ENCODE measurements at places on chromosomes 12 and 14.

GRCh38 chr12:58046271-58046670, 104.9 kb downstream of the ATP23 start:
- DNase-seq = no peak

DNA sequence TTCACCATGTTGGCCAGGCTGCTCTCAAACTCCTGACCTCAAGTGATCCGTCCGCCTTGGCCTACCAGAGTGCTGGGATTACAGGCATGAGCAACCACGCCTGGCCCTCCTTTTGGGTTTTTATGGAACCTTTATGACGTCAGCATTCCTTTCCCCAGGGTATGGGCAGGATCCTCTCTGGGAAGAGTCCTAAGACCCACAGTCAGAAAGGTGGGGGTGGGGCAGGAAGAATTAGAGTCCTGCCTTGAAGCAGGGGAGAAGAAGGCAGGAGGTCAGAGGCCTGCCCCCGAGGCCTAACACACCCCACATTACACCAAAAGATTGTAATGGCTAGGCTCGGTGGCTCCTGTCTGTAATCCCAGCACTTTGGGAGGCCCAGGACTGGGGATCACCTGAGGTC, 30.8 kb upstream of the CDK17 start:
- no peak for DNase-seq

- no peak for DNase-seq
These were observed 230.5 kb downstream of the ETNK1 start for GRCh38 chr12:22855456-22855855.

DNA sequence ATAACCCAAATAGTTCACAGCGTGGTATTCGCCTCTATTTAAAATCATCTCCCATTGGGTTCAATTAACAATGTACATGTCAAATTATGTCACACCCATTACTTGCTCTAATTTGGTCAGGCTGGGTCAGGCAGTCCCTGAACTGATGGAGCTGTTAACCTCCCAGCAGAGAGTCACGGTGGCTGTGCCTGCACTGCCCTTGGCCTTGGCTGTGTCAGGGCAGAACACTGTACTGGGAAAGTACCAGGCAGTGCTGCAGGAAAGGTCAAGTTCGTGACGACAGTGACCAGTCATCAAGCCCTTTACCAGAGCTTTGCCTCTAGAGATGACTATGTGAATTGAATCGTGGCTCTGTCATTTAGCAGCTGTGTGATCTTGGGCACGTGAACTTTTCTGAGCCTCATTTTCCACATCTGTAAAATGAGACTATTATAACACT, 100.0 kb downstream of the ARF6 start:
- no peak for DNase-seq

GRCh38 chr14:53325176-53325806, 172.2 kb upstream of the DDHD1 start:
- no peak for DNase-seq

DNA sequence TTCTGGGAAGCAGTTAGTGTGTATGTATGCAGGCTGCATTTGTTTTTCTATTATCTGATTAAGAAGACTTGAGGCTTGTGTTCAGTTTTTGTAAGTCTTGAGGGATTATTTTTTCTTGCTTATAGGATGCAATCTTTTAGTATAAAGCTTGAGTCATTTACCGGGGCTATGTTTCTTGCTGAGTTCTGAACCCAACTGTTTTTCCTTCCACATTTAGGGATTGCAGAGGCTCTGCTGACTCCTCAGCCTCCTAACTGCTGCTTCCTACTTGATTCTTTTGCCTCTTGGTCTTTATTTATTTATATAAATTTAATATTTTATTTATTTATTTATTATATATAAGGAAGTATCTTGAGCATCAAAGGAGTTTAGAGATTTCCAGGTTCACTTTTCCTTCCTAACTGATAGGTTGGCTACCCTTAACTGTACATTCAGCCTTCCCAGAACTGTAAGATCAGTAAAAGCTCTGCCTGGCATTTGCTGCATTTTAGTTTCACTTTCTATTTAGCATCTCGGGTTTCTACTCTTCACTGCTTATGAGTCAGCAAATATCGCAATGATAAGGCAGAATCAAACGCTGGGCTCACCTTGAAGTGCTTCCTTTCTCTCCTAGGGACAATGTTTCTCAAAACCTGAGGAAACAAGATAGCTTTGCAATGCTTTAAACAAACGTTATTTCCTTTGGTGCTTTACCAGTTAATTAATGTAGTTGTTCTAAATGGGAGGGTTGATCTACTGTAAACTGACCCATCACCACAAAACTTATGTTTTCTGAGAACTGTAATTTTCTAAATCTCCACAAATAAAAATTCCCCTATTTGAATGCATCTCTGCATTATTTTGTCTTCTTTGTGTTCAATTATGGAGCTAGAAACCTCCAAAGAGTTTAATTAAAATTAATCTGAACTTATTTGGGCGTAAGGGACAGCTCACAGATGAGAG, 1183.7 kb upstream of the TMEM132C start:
- no peak for DNase-seq

DNA sequence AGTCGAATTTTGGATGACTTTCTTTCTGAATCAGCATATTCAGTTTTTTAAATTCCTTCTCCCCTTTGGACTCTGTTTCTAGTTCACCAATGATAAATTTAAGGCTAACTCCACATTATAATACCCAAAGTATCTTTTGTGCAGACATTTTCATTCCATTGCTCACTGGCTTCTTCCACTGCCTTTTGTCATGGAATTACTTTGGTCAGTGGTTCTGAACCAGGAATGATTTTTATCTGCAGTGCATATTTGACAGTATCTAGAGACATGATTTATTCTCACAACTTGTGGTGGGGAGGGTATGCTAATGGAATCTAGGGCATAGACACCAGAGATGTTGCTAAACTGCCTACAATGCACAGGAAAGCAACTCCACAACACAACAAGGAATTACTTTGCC, 234.4 kb upstream of the PRKD1 start:
- no peak for DNase-seq

DNA sequence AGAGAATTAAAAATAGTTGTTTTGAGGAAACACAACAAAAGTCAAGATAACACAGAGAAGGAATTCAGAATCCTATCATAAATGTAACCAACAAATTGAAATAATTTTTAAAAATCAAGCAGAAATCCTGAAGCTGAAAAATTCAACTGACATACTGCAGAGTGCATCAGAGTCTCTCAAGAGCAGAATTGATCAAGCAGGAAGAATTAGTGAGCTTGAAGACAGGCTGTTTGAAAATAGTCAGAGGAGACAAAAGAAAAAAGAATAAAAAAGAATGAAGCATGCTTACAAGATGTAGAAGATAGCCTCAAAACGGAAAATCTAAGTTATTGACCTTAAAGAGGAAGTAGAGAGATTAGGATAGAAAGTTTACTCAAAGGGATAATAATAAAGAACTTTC, 65.8 kb upstream of the PPP2R5C start:
- DNase-seq = no peak

DNA sequence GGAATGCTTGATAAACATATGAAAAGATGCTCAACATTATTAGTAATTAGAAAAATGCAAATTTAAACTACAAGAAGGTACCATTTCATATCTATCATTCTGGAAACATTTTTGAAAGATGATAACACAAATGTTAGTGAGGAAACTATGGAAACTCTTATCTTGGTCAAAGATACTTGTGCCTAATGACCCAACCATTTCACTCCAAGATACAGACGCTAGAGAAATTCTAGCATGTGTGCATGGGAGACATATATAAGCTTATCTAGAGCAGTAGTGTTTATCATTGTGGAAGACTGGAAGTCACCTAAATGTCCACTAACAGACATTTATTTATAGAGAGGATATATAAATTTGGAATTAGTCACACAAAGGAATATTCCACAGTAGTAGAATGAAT, 143.1 kb upstream of the HMGA2 start:
- DNase-seq = no peak

GRCh38 chr12:48980389-48980952, 2.3 kb downstream of the WNT1 start:
- no peak for DNase-seq

GRCh38 chr12:131009595-131010395, 56.1 kb downstream of the ADGRD1 start:
- no peak for DNase-seq

GRCh38 chr14:105138551-105139111, 29.9 kb downstream of the JAG2 start:
- no peak for DNase-seq

DNA sequence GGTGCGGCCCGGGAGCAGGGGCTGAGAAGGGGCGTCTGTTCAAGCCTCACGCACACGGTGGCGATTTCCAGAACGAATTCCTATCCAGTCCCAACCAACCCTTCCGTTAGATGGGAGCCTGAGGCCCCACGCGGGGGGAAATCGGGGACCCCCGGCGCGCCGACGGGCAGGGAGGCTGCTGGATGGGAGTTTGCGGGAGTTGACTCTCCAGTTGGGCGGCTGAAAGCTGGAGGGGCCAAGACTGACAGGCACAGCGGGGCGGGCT, 9.8 kb downstream of the EXOC3L4 start:
- no peak for DNase-seq

GRCh38 chr14:50353126-50353525, 41.0 kb downstream of the DMAC2L start:
- DNase-seq = no peak

DNA sequence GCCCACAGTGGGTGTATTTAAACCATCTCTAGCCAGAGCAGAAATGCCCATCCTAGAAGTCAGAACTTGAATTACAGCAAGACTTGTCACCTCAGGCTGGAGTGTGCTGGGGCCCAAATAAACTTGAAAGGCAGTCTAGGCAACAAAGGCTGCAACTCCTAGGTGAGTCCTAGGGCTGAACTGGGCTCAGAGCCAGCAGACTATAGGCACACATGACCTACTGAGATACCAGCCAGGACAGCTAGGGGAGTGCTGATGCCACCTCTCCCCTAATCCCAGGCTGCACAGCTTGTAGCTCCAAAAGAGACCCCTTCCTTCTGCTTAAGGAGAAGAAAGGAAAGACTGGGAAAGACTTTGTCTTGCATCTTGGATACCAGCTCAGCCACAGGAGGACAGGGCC, 106.0 kb downstream of the TXNDC16 start:
- DNase-seq = no peak

DNA sequence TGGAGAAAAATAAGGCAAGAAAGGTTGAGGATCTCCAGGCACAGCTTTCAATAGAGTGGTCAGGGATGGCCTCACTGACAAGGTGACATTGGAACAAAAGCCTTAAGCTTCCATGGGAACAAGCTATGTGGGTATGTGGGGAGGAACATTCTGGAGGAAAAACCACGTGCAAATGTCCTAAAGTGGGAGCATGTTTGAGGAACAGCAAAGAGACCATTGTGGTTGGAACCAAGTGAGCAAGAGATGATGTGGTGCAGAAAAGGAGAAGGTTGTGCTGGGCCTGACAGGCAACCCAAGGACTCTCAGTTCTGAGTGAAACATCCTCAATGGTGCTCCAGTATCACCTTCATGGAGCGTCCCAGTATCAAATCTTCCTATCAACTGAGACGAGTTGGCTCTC, 184.0 kb downstream of the CAND1 start:
- DNase-seq = no peak

- no peak for DNase-seq
These were observed 33.8 kb downstream of the SAMD4A start for GRCh38 chr14:54600717-54601109.

- DNase-seq = no peak
These were observed 25.3 kb downstream of the RHOJ start for GRCh38 chr14:63229330-63230059.

GRCh38 chr12:115095073-115095748, 411.2 kb upstream of the TBX3 start:
- DNase-seq = no peak

DNA sequence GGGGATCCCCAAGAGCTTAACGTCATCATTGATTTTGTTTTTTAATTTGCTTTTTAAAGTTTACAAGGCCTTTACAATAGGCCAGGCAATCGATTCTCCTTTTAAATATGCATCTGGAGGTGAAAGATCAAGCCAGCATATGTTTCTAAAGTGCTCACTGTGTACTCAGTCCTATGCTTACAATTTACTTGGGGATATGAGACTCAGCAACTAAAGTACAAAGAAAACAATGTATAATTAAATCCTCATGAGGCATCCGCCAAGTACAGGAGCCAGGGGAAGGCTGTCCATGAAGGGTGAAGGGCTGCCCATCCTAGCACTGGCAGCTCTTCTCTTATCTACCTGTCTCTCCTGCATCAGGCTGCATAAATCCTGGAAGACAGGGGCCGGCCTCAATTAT, 11.8 kb downstream of the CCDC92 start:
- no peak for DNase-seq

GRCh38 chr12:4448943-4449850, 3.6 kb upstream of the FGF6 start:
- DNase-seq = no peak

DNA sequence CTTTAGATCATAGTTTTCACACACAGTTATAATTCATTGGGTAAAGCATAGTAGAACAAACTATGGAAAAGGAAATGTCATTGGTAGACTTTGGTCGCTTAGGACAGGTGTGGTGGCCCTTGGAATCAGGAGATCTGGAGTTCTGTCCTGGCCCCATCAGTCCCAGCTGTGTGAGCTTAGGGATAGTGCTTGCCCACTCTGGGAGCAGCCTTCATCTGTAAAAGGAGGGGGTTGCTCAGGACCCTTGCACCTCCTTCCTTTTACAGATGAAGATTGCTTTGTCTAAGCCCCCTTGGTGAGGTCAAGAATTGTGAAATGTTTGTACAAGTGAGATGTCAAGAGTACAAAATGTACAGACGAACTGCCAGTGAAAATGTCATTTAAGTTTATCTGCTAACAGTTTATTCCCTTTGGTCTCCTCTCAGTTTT, 93.2 kb downstream of the BORCS5 start:
- DNase-seq = no peak

GRCh38 chr12:109861689-109862314, 18.5 kb downstream of the GLTP start:
- DNase-seq = no peak

DNA sequence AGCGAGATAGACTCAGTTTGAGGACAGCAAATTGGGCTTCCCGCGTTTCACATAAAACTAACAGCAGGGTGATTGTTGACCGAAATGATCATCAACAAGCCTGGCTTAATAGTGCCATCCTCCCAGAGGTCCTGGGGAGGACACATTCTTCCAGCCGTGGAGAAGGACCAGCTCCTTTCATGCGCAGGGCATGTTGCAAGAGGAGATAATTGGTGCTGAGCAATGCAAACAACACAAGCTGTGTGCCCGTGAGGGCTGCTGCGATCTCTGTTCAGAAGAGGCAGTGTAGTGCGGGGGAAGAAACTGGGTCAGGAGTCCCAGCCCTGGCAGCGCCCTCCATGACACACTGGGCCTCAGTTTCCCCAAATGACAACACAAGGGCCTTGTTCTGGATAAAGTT, 54.3 kb downstream of the CCDC85C start:
- no peak for DNase-seq

DNA sequence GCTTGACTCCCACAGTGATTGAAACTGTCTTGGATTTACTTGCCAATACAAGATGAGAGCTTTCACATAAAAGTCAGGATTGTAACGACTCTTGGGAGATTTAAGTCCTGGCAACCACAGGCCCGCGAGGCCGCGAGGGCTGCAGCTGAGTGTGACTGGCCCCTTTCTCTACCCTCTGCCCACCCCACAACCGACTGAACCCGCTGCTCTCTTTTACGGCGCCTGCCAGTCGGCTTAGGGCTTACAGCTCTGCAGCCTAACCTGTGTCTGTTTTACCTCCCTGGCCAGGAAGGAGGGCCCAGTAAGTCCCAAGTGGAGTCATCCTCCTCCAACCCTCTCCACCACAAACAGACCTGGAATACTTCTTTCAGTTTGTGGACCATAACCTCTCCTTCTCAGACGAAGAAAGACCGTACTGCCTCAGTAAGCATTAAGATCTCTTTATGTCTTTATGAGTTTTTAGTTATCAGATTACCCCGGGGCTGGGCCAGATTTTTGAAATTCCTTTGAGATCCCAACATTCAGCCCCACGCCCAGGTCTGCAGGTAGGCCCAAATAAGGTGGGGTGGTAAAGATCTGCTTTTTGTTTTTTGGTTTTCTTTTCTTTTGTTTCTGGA, 12.6 kb upstream of the TIGAR start:
- DNase-seq = no peak

Data from dorsolateral prefrontal cortex (tissue), 122 donors.